ENCODE measurements at places on chromosomes 5 and 9. TPM values are rescaled to one million over a fixed set of nuclear protein-coding genes. Genes with fewer than 3 reads are reported as not detected.

FIBCD1 gene
- total RNA-seq: not detected

QRFP gene
- not detected for total RNA-seq

DNA sequence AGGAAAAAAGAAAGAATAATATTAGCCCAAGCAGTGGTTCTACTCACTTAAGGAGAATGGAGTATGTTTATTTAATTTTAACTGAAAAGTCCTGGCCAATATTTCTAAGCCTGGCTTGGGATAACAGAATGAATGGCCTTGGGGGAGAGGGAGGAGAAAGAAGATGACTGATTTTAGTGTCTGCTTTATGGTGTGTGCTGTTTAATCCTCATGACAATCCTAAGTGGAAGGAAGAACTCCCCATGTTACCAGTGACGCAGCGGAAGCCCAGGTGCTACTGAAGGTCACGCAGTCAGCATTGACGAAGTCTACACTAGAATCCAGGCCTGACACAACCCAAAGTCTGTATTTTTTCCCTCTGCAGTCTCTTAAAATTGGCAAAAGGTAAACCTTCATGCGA, 50.5 kb downstream of the PALM2AKAP2 start:
- no peaks in the 10 kb centered on the region for H3K27me3 ChIP-seq
- H3K4me3 ChIP-seq: no peak overlapping the region
- H3K27ac ChIP-seq: no peak overlapping the region
- no peaks in the 10 kb centered on the region for H3K36me3 ChIP-seq
- DNase-seq: no peak

- H3K4me3 ChIP-seq: no peak overlapping the region
- H3K36me3 ChIP-seq: no peaks in the 10 kb centered on the region
- DNase-seq: no peak
- no peaks in the 10 kb centered on the region for H3K27me3 ChIP-seq
Observed at GRCh38 chr5:60455589-60455988, 244.4 kb downstream of the DEPDC1B start.

C9orf50 gene
- total RNA-seq: not detected

DNA sequence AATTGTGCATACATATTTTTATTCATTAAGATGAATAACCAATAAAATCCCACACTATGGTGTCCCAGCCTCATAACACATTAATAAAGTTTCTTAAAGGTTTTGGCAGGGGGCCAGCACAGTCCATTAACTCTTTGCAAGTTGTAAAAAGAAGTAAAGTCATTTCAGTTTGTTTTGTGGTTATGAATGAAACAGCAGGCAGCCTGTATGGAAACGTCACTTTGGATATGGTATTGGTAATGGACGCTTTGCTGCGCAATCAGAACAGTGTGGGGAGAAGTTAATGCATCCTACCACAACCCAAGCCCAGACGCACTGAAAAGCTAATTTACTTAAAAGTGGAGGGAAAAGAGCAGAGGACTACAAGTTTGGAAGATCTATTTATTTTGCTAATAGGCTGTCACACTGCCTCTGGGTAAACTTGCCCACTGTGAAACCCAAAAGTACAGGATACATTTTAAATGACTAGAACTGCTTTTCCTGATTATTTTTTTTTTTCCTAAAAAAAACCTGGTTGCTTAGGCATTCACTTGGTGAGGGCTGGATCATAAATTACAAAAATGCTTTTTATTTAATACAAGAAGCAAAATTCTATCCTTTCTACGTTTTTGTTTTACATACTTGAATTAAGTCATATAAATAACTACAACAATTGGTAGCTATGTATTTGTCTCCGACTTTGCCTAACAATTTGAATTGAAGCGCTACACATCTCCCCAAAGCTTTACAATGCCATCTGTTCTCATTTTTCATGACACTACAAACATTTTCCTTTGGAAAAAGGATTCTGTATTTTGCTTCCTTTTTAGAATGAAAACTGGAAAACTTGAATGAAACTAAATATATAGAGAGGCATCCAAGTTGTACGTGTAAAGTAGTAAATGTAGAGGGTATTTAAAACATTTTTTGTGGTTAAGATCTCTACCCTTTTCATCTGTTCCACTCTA, 104.3 kb downstream of the NFIB start:
- no peaks in the 10 kb centered on the region for H3K36me3 ChIP-seq
- DNase-seq: no peak
- H3K4me1 ChIP-seq: peaks cover 4% of the 10 kb centered on the region
- no peak overlapping the region for H3K27ac ChIP-seq

ANXA2R gene
- total RNA-seq: 5.1 TPM

GRCh38 chr9:111873901-111874300, 22.7 kb upstream of the UGCG start:
- H3K4me3 ChIP-seq: no peak overlapping the region
- no peak overlapping the region for H3K27ac ChIP-seq
- no peaks in the 10 kb centered on the region for H3K4me1 ChIP-seq
- no peak for DNase-seq
- H3K36me3 ChIP-seq: no peaks in the 10 kb centered on the region
- H3K27me3 ChIP-seq: no peaks in the 10 kb centered on the region

Measured in ascending aorta (tissue), 2 donors.